Activated CD4-positive, alpha-beta T cell treated with anti-CD3 and anti-CD28 coated beads, Interleukin-2, amount 10 ng/mL, durations not matched to agents 7 days and 5 days (primary cell): ENCODE measurements at places on chromosomes 1 and 21.

- DNase-seq = no peak
These were observed 82.5 kb downstream of the FGGY start for GRCh38 chr1:59379371-59379728.

DNA sequence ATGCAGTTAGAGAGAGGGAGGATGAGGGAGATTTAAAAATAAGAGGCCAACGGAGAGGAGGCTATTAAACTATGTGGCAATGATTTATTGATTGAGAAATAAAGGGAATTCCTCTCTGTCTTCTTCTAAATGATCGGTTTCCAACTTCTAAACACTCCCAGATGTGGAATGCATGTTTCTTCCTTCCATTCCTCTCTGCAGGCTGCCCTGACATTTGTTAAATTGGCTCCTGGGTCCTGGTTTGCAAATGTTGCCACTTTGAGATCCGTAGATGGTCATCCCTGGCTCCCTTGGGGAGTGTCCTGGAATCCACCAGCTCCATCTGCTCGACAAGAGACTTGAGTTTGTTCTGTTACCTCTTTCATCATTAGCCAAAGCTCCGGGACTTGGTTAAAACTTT lies 10.3 kb upstream of the C1orf198 start:
- DNase-seq = no peak

DNA sequence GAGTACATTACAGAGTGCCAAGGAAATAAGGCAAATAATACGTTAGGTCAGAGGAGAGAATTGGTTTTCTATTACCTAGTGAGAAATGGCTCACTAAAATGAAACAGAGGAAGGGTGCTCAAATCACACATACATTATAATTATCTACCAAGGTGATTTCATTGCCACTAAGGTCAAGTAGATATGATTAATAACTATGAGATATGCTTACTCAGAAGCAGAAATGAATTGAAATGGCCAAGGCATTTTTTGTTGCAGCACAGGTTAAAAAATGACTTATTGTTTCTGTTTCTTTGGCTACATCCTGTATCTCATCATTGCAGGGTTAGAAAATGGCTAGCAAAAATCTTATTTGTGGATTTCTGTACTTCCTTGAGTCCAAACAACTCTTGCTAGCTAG lies 154.5 kb upstream of the GORAB start:
- DNase-seq = no peak

GRCh38 chr1:24915816-24916602 lies 14.1 kb downstream of the RUNX3 start:
- DNase-seq = no peak

DNA sequence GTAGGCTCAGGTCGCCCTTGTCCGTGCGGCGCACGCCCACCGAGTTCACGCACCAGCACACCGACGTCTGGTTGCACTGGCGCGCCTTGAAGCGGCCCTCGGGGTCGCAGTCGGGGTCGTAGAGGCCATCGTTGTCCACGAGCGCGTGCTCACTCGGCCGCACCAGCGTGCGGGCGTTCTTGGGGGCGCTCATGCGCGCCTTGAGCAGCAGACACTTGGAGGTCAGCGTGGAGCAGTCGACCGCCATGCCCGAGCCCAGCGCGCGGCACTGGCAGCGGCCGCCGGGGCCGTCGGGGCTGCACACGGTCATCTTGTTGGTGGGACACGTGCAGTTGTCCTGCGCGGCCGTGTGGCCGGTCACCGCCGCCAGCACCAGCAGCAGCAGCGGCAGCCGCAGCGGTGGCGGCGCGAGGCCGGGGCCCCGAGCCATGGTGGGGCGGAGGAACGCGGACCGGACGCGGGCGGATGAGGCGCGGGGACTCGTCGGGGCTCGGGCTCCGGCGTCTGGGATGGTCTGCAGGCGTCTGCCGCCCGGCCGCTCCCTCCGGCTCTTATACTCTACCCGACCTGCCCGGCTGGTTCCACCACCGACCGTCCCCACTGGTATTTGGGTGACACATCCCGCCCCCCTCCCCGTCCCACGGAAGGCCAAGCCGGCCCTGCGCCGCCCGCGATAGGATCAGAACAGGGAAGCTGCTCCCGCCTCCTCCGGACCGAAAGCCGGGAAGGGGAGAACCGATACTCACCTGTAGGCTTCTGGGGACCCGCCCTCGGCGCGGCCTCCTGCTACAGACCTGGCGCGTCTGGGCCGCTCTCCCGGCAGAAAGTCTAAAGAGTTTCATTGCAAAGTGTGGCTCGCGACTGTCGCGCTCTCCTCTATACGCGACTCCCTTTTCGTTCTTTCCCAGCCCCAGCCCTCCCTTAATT lies at the start of gene TACSTD2:
Gene TACSTD2, minus strand, starts transcription at position 526 of the 927 bp plus-strand sequence. Its CDS starts 96 bp downstream, at position 430.
- DNase-seq = no peak

- no peak for DNase-seq
These were observed 54.6 kb upstream of the POU3F1 start for GRCh38 chr1:38101037-38101785.

DNA sequence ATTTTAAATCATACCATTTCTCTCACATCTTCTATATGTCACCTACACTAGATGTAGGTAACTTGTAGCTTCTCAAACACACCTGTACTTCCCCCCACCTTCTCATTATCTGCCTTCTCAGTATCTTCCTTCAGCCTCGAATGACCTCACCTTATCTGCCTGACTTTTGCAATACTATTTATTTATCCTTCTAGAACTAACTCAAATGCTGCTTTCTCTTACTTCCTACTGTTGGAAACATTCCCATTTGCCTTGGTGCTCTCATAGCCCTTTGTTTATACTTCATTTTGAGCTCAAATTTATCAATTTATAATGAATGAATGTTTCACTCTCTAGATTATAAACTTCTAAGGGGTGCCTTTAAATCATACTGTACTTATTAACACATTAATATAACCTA lies 50.4 kb upstream of the KIAA1614 start:
- DNase-seq = no peak

DNA sequence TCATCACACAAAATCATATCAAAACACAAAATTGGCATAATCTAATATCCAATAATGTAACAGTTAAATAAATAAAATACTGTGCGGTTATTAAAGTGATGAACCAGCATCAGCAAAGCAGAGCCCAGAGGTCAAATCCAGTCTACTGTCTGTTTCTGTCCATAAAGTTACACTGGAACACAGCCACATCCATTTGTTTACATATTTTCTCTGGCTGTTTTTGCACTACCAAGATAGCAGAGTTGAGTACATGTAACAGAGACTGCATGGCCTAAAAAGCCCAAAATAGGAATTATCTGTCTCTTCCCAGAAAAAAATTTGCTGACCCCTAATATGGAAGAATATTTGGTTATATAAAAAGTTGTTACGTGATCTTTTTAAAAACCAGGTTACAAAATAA lies 242.2 kb upstream of the DMRTA2 start:
- DNase-seq = no peak

- peak; percentile 21 for DNase-seq
These were observed 10.9 kb downstream of the C1orf216 start for GRCh38 chr1:35707601-35708440.

GRCh38 chr1:228835911-228836310 lies 100.6 kb downstream of the RHOU start:
- DNase-seq = no peak

DNA sequence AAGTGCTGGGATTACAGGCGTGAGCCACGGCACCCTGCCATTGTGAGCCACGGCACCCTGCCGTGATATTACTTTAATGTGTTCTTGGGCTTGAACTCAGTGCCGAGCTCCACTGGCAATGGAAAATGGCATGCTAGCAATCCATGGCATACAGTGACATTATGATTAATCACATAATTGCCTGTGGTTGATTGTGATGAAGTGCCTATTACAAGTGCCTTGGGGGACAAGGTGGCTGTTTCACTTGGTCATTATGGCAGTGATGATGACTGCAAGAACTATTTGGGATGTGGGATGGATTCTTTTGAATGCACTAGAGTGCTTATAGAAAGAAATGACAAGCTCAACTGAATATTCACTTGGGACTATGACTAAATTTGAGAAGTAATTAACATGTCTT lies 22.3 kb upstream of the HPCAL4 start:
- DNase-seq = no peak

GRCh38 chr21:29739176-29739575 lies 200.6 kb downstream of the GRIK1 start:
- no peak for DNase-seq

- no peak for DNase-seq
These were observed 61.1 kb downstream of the SLC45A1 start for GRCh38 chr1:8378981-8379470.

DNA sequence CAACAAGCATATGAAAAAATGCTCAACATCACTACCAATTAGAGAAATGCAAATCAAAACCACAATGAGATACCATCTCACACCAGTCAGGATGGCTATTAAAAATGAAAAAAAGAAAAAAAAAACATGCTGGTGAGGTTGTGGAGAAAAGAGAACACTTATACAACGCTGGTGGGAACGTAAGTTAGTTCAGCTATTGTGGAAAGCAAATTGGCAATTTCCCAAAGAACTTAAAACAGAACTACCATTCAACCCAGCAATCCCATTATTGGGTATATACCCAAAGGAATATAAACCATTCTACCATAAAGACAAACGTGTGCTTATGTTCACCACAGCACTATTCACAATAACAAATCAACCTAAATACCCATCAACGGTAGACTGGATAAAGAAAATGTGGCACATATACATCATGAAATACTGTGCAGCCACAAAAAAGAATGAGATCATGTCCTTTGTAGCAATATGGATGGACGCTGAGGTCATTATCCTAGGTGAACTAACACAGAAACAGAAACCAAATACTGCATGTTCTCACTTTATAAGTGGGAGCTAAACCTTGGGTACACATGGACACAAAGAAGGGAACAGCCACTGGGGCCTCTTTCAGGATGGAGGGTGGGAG lies 49.5 kb downstream of the LYST start:
- DNase-seq = no peak

- DNase-seq = no peak
These were observed 250.2 kb downstream of the PLA2G4A start for GRCh38 chr1:187078916-187079315.

DNA sequence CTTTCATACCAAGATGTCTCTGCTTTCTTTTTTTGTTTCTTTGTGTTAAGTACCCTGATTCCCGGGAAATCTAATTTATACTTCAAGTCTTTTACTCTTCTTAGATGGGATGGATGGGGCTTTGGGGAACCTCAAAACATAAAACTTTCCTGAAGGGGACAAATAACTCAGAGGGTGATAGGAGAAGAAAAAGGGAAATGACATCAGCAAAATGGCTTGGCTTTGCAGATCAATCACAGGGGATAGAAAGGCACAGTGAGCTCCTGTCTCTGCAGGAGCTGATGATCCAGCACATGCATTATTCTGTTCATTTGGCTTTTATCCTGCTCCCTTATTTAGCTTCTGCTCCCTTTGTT lies 1.4 kb upstream of the CA14 start:
- DNase-seq = no peak

- DNase-seq = no peak
These were observed 38.5 kb upstream of the ACTRT2 start for GRCh38 chr1:2982615-2983318.

DNA sequence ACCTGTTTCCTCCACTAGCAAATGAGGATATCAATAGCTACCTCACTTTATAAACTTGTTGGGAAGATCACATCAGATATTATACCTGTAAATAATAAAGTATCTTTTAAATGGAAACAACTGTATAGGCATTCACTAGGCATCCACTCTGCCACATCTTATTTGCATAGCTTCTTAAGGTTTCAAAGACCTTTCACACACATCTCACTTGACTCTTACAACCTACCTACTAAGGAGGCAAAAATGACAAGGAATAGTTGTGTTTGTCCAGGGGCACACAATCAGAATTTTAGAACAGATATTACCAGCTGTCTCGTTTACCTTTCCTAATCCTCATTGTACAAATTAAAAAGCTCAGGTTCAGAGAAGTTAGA lies 51.5 kb downstream of the VANGL2 start:
- DNase-seq = no peak

GRCh38 chr1:222928212-222928611 lies 113.4 kb downstream of the DISP1 start:
- no peak for DNase-seq

DNA sequence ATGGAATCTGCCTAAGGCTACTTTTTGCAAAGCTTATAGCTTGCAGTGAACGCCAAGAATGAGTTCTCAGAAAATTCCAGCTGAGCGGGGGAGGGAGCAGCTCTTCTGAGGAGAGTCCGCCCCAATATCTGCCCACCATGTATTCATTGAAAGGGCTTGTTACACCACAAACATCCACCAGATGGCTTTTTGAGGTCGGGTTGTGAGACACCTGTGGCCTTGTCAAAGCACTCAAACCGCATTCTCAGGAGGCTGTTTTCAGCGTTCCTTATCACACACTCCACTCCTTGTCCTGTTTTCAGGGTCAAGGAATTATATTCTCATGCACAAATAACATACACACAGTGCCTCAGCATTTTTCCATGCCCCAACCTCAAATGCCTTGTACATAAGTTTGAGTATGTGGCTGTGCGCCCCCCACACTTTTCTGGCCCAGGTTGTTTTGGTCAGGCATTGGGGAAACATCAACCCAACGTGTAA lies 3.9 kb upstream of the C4BPB start:
- DNase-seq = peak; percentile 78

- DNase-seq = no peak
These were observed 55.0 kb upstream of the MACF1 start for GRCh38 chr1:39149509-39149908.

GRCh38 chr1:231590453-231591198 lies 36.0 kb upstream of the DISC1 start:
- peak; percentile 57 for DNase-seq

GRCh38 chr1:109812691-109813393 lies 49.1 kb upstream of the EPS8L3 start:
- no peak for DNase-seq

- no peak for DNase-seq
These were observed 15.8 kb upstream of the TTC22 start for GRCh38 chr1:54816951-54817350.

- DNase-seq = no peak
These were observed 679.8 kb upstream of the ADAMTS5 start for GRCh38 chr21:27646691-27647090.

DNA sequence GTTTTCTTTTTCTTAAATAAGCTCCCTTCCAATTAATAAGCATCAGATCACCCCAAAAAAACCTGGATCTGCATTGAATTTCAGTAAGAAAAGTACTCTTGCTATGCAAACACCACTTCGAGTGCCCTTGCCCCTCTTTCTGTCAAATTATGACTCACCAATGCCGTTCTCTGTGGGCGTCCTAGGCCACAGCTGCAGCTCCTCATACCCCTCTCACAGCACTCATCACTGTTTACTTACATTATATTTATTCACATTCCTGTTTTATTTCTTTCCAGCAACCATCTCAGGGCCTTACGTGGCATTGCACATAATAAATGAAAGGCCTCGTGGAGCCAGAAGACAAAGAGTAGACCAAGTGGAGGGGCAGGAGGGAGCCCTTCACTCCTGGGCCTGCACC lies 99.1 kb upstream of the CTTNBP2NL start:
- DNase-seq = no peak
